ENCODE measurements at places on chromosomes 2 and 18.
A peak's percentile ranks its signal among the peaks of the same experiment; 100 is the strongest.

DNA sequence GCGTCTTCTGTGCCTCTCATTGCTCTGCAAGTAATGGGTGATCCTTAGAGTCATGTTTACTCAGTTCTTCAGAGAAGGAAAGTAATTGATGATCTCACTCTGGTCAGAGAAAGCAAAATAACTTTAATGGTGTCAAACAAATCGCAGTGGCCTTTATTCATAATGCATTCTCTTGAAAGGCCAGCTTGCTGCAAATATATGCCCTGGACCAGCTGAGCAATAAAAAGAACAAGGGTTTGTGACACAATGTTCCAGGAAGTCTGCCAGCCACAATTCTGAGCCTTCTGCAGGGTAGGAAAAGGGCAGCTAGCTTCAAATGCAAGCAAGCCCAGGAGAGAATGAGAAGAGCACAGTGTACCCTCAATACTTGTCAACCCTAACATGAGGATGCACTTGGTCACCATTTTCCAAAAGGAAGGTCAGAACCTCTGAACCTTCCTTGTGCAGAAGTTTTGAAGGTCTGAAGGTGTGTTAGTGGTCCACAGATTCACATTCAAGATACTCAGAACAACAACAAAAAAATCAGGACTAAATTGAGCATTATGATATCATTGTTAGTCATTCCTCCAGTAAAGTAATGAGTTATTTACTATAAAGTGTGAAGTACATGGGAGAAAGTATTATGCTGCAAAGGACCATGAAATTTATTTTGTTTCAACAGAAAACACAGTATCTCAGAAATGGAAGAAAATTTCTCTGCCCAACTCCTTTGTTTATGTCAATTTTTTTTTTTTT lies 355.6 kb downstream of the PAX3 start:
- no peak for ATAC-seq

GRCh38 chr2:25331686-25332365 lies 9.9 kb downstream of the DNMT3A start:
- peak; percentile 89 for ATAC-seq

DNA sequence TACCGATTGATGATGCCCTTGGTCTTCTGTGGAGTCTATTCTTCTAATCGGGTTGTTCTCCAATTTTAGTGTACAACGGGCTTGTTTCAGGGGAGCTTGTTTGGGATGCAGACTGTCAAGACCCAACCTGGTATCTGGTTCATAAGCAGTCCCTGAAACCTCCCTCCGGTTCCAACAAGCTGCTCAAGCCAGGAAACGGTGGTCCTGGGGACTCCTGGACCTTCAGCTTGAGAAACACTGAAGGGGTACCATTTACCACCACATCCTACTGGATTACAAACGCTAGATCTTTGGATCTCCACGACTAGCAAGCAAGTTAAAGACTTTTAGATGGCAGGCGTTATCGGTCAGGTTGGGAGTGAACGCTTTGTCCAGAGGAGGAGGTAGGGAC lies 2.0 kb downstream of the BCL2 start:
- ATAC-seq: no peak

- no peak for ATAC-seq
Observed at GRCh38 chr2:239732666-239733010, 292.5 kb downstream of the NDUFA10 start.

- no peak for ATAC-seq
Observed at GRCh38 chr2:162291748-162292147, 26.7 kb downstream of the IFIH1 start.

DNA sequence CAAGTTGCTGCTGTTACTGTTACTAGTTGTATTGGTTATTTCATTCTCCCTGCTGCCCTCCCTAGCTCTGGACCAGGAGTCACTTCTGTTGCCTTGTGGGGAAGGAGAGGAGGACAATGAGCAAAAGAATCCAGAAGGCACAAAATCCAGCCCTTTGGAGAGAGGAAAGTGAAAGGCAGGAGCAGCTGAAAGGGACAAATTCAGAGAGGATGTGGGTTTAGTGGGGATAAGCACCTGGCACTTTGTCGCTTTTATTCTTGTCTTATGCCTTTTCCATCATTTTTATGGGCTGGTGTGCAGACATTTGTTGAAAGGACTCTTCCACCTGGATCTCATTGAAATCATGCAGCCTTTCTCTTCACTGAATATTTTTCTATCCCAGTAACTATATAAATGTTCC lies 24.3 kb upstream of the LTBP1 start:
- no peak for ATAC-seq

- no peak for ATAC-seq
Observed at GRCh38 chr2:80489717-80490116, 185.2 kb upstream of the LRRTM1 start.

DNA sequence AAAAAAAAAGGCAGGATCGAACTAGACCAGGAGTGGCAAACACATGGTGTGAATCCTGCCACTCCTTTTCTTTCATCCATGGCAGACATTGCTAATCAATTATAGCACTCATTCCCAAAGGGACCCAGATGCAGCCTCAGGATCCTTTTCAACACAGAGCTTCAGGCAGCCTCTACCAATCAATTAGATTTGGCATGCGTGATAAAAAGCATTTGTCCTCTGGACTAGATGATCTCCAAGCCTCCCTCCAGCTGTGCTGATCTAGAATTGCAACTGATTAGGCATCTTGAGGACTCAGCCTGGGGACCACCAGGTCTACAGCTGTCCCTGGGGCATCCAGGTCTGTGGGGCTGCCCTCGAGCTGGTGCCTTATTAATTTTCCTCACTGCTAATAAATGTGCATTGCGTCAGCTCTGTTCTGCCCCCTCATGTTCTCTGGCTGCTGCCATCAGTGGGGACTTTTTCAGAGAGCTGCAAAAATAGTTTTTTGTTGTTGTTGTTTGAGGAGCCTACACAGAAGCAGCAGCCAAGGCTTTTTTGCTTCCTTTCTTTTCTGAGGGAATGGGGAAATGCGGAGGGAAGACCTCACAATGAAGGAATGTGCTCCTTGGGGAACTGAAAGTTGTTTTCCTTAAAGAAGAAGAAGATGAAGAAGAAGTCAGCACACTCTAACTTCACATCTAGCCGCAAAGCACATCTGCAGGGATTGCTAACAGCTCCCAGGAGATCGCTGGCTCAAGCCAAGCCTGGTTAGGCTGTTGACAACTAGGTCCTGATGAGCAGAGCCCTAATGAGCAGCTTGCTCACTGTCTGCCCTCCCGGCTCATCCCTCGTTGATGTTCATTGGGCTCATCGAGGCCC lies 8.8 kb upstream of the ATOH8 start:
- no peak for ATAC-seq

- no peak for ATAC-seq
Observed at GRCh38 chr2:194723446-194723845, 933.6 kb upstream of the SLC39A10 start.

- ATAC-seq: no peak
Observed at GRCh38 chr18:34805103-34805877, 95.2 kb downstream of the DTNA start.

DNA sequence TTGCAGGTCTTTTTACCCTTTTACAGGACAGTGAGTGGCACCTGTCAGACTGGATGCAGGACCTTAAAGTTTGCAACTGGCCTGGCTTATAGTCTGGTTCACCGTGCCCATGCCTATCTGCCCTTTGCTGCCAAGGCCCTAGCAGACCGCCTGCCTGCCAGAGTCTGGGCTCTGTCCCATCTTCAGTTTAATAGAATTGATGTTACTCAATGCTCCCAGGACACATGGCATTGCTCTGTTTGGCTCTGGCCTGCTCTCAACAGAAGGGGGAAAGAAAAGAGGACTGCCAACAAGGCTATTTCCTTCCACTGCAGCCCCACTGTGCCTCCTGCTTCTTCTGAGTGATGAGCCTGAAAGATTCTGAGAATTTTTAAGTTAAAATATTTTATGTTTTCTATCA lies 25.6 kb upstream of the TMEM178A start:
- no peak for ATAC-seq

GRCh38 chr2:182133195-182133891 lies 147.7 kb downstream of the PPP1R1C start:
- no peak for ATAC-seq

DNA sequence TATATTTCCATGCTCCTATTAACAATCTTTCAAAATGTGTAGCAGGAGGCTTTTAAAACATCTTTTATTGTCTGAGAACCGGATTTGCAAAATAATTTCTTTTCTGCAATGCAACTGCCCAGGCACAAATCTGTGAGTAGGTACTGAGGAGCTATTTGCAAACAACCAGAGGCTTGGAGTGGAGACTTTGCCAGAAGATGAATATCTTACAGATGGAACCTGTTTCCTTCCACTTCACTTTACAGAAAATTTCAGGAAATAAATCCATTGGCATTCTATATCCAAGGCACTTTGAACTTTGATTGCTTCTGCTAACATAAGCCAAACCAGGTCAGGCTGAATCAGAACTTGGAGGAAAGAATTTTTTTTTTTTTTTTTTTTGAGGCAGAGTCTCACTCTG lies 237.4 kb upstream of the REV1 start:
- no peak for ATAC-seq

GRCh38 chr18:57447154-57447621 lies 12.0 kb downstream of the ONECUT2 start:
- ATAC-seq: no peak

DNA sequence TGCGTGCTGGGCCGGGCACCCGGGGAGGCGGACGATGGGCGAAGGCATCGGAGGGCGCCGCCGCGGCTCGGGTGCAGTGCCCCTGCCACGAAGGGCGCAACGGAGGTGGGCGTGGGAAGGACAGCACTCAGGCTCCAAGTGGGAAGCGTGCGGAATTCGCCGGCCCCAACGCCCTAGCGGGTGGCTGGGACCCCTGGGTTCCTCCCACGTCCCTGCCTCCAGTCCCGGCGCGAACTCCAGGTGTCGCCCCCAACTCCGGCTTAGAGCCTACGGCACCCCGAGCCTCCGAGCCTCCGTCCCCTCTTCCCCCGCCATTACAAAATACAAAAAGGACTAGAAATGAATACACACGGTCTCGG lies 1.3 kb downstream of the CYP27C1 start:
- no peak for ATAC-seq

DNA sequence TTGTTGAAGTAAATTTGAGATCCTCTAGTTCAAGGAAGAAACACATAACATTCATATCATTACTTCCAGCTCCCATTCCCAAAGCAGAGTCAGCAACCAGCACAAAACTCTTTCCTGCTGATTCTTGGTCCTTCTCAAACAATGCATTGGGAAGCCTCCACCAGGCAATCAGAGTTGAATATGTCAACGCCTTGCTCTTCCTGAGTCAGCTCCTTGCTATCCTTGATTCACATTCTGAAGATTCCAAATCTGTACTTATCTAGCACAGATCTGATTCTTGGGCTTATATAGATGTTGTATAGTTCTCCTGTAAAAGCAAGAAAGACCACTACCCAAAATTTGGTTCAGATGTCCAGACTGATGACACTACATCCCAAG lies 29.6 kb downstream of the CFAP210 start:
- no peak for ATAC-seq

DNA sequence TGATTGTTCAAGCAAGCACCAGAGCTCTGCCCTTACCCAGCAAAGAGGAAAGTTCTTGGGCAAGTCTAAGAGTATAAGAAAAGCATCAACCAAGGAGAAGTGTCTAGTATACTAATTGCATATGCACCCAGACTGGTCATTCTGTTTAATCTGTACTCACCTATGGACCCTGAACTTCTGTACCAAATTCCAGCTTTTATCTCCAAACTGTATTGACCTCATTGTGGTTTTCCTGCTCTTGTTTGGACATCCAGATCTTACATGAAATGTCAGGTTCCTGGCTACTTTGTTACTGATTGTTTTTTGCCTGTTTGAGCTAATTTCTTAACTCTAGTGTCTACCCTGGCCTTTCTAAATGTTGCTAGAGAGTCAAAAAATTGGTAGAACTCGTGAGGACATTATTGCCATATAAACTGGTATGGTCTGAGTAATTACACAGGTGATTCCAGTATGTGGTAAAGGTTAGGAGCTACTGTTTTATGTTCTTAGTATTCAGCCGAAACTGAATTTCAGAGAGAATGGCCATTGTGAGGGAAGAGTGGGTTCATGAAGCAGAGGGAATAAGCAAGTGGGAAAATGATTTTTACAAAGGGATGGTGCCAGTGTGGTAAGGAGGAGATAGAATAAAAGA lies 146.3 kb downstream of the HNMT start:
- ATAC-seq: no peak

- no peak for ATAC-seq
Observed at GRCh38 chr18:34281722-34282121, 57.0 kb upstream of the NOL4 start.
